ENCODE measurements at places on chromosomes 3 and 15.

- no peak for DNase-seq
Measured at GRCh38 chr3:126412841-126413692, 18.4 kb downstream of the CFAP100 start.

GRCh38 chr15:94644433-94644832 is 413.1 kb downstream of the MCTP2 start:
- DNase-seq = no peak

- DNase-seq = no peak
Measured at GRCh38 chr3:104791331-104791730, 575.4 kb upstream of the ALCAM start.

GRCh38 chr3:193589129-193589528 is 3.9 kb upstream of the OPA1 start:
- no peak for DNase-seq

DNA sequence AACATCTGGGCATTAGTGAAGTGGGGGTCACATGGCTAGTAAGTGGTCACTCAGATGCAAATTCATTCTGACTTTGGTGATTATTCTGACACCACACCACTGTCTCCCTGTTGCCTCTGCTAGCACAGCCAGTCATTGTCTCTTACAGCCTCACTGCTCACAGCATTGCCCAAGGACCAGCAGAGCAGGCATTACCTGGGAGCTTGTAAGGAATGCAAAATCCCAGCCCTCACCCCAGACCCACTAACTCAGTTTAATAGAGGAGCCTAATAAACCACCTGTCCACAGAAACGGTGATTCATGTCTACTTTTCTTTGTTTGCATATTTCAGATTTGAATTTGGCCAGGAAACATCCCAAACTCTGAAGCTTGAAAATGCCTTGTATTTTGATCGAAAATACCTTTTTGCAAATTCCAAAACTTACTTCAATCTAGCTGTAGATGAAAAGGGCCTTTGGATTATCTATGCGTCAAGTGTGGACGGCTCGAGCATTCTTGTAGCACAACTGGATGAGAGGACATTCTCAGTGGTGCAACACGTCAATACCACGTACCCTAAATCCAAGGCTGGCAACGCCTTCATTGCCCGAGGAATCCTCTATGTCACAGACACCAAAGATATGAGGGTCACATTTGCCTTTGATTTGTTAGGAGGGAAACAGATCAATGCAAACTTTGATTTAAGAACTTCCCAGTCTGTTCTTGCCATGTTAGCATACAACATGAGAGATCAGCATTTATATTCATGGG is 62.7 kb downstream of the GLDN start:
- no peak for DNase-seq

DNA sequence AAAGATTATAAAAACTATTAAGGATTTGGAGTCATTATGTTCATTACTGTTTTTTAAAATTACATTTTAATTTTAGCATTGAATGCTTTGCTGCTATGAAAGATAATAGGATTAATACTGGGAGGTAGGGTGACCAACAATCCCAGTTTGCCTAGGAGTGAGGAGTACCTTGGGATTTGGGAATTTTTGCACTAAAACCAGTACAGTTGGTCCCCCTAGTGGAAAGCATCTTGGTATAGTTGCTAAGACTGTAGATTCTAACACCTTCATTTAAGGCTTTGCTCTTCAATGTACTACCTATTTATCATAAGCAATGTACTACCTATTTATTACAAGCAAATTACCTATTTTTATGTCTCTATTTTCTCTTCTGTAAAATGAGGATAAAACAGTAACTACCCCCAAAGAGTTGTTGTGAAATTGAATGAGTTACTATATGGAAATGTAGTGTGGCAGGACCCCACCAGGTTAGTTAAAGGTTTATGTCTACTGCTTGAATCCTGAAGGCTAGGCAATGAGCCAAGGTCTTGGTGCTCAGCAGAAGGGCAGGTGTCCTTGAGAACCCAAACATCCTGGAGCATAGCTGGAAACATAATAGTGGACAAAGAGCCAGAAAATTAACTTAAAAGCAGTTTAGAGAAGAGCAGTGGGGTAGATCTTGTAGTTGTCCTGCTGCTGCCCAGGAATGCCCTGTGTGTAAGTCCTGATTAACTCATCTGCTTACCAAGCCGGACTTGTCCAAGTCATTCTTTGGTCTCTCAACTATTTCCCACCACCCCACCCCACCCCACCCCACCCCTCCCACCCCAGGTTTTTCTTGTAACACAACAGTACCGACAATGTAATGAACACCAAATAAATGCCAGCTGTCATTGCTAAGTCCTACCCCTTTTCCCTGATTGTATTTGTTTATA is 49.2 kb upstream of the NMD3 start:
- no peak for DNase-seq

GRCh38 chr3:103894162-103894822 is 1459.5 kb downstream of the ZPLD1 start:
- no peak for DNase-seq

DNA sequence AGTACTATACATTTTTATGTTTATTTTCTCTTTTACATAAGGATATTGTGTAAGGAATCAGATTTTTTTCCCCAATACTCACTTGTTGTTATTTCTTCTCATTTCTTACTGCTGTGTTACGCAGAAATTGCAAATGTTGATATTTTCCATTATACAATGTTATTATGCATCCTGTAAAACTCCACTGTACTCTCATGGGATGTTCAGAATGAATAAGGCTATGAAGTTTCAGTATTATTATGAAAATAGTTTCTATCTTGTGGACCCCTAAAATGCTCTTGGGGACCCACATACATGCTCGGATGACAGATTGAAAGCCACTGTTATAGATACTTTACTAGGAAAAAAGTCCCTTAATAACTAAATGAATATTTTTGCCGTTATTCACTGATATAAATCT is 329.4 kb downstream of the EPHA3 start:
- DNase-seq = no peak

- no peak for DNase-seq
Measured at GRCh38 chr15:101193120-101193644, 58.7 kb downstream of the CHSY1 start.

DNA sequence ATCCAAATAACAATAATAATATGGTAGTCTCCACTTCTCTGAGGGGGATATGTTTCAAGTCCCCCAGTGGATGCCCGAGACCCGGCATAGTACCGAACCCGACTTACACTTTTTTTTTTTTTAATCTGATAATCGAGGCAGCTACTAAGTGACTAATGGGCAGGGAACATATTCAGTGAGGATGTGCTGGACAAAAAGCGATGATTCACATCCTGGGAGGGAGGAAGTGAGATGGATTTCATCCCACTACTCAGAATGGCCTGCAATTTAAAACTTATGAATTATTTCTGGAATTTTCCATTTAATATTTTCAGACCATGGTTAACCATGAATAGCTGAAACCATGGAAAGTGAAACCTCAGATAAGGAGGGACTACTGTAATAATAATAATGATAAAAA is 49.5 kb upstream of the SELENOK start:
- no peak for DNase-seq

DNA sequence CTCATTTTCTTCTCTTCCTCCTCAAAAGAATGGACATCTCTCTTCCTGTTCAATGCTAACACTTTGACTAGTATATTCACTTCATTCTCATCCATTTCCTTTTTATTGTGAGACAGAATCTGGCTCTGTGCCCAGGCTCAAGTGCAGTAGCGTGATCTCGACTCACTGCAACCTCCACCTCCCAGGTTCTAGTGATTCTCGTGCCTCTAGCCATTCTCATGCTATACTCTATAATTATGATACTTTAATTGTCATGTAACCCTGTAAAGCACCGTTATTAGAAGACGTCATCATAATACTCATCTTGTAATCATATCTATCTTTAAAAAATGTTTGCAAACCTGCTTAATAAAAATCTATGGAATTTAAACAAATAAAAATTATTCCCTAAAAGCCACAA is 107.0 kb downstream of the SHOX2 start:
- DNase-seq = no peak

GRCh38 chr3:136910697-136911096 is 47.1 kb upstream of the IL20RB start:
- no peak for DNase-seq

GRCh38 chr15:63362196-63362595 is 19.4 kb downstream of the CA12 start:
- no peak for DNase-seq

GRCh38 chr3:170132335-170132734 is 49.2 kb downstream of the PHC3 start:
- no peak for DNase-seq

DNA sequence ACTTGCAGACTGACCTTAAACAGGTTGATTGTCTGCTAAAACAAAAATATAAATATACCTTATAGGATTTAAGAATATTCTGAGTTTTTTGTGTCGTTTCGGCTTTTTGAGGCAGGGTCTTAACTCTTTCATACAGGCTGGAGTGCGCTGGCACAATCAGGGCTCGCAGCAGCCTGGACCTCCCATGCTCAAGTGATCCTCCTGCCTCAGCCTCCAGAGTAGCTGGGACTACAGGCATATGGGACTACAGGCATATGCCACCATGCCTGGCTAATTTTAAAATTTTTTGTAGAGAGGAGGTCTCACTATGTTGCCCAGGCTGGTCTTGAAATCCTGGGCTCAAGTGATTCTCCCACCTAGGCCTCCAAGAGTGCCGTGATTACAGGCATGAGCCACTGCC is 113.9 kb downstream of the TCF12 start:
- no peak for DNase-seq

DNA sequence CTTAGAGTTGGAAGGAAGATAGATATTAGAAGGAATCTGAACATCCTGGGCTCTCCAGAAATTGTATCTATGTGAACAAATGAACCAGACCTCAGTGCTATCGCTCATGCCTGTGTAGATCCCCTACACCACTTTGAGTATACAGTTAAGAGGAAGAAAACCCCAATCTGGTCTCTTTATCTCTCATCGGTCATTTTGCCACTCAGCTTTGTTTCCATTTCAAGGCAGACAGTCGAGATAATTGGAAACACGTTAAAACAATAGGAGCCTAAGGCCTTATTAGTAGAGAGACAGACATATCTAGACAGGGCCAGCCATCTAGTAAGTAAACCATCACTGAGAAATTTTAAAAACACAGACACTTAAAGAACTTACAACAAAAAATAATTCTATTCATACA is 101.6 kb downstream of the MYLK start:
- DNase-seq = no peak

DNA sequence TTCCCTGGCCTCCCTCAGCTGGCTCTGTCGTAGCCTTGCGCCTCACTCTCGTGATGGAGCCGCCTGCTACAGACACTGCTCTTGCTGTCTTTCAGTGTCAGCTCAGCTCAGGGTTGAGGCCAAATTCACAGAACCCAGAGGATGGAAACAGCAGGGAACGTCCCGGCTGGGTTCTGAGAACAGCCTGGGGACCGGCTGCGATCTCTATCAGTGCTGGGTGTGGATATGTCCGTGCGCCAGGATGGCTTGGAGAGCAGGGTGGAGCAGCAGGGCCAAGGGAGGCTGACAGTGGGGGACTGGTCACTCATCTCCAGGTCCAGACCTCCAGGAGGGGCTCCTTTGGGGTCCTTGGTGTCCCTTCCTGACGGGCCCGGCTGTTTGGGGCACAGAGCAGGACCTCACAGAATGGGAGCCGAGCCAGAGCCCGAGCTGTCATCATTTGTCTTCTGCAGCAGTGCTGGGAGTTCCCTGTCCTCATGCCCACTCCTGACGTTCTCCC is 18.4 kb downstream of the KLF15 start:
- no peak for DNase-seq

DNA sequence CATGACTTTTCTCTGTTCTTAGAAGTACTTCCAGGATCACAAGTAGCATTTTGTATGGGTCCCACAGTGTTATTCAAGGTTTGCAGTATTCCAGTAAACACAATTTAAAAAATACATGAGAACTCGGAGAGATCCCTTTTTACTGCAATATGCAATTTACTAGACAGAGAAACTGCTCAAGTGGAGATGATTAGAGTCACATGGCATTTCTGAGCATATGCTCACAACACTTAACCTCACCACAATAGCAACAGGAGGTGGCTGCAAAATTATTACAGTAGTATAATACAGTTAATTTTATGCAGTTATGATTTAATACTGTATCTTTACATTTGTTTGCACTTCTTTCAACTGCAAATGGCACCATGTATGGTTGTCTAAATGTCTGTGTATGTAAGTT is 87.5 kb downstream of the PIK3CB start:
- DNase-seq = no peak

DNA sequence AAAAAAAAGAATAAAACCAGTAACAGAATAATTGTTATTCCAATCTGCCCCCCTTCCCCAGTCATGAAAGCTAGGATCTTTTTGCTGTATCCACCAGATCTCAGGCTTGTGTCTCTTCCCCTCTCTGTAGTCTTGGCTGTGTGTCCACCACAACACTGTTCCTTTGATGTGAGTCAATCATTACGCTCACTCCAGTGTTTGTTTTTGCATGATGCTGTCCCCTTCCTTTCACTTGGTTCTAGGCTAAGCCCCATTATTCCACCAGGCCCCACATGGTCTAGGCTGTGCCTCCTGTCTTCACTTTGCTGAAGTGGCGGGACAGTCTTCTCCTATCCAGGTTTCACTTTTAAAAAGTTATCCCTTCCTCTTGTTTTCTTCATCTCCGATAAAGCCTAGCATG is 13.6 kb downstream of the ACKR2 start:
- DNase-seq = no peak

DNA sequence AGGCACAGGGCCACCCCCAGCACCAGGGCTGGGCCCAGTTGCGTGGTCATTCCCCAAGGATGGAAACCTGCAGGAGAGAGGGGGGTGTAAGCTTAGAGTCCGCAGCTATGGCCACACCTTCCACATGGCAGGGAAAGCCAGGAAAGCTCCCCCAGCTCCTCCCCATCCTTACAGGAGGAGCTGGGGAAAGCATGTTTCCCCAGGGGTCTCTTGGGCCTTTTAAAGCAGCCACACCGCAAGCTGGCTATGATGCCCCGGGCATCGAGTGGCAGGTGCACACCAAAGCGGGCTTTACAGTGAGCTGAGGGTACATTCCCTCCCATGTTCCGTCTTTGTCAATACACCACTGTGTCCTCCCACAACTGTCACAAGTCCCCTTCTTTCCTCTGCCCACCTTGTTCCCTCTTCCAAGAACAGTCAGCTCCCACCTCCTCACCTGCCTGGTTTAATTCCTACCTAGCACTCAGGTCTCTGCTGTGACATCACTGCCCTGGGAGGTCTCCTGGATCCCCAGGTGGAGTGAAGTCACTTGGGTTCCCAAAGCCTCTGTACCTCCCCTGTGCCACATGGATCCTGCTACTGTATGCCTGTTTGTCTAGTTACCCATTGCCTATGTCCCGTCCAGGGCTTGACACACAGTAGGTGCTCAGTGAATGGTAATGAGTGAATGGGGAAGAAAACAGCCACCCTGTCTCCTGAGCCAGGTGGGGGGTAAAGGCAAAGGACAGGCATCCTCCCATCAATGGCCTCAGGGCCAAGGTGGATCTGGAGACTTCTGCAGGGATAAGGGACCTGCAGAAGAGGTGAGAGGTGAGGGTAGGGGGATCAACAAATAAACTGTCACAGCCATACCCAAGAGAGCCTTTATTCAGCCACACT is 3.4 kb downstream of the HYAL3 start:
- DNase-seq = no peak
